Fibroblast of skin of abdomen (primary cell): ENCODE measurements at places on chromosomes 6 and 20.

DNA sequence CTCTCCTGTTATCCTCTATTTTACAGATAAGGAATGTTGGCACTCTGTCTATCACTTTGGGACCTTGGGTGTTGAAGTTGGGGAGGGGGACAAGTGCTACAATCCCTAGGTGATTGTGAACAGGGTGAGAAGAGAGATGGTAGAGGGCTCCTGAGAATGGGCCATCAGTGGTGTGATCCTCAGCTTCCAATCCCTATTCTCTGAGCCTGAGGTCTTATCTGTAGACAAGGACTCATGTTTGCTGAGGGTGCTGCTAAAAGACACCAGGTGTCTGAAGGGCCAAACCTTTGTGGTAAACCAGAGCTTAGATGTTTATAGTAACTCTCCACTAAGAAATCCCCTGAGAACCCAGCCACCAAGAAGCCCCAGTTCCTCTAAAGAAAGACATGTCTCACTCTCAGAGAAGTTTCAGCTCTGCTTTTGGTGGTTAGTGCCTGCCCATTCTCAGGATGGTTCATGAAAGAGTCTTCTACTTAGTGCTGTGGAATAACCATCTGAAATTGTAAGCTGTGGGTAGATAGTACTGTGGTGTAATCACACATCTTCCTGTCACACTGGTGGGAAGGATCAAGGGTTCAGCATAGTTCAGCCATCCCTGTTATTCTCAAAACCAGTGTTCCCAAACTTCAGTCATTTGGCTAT, 58.2 kb upstream of the IL20RA start:
- DNase-seq, result no peak

- no peak for DNase-seq
Measured at GRCh38 chr6:160368670-160369069, 20.5 kb downstream of the SLC22A3 start.

DNA sequence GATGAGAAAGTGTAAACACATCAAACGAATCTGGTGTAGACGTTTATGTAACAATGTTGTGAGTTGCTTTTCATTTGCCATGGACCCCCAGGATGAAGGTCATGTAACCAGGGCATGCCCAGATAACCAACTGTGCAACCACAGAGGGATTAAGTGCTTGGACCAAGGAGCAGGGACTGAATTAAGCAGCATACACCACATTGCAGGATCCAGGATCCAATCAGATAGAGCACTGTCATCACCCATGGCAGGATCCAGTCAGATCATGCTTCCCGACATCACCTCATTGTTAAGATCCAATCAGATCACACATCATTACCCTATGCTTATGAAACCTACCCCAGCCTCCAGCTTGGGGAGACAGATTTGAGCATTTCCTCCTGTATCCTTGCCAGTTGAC, 74.3 kb upstream of the RCAN2 start:
- no peak for DNase-seq

GRCh38 chr20:44495257-44495656, 19.6 kb downstream of the TTPAL start:
- peak; percentile 56 for DNase-seq

GRCh38 chr6:70663881-70664466, 3.7 kb upstream of the SMAP1 start:
- no peak for DNase-seq

DNA sequence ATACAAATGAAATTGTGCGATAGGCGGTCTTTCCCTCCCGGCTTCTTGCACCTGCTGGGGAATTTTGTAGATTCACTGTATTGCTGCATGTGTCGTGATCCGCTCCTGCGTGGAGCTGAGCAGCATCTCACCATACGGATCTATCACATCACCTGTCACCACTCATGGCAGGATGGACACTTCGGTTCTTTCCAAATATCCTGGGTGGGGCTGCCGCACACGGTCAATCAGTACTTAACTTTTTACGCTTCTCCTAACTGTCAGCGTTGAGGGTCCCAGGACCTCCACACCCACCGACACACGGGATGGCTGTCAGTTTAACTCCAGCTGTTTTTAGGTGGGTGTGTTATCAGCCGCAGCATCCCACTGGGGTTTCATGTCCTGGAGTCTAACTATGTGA, 19.2 kb downstream of the TAF4 start:
- DNase-seq, result no peak

- peak; percentile 50 for DNase-seq
Measured at GRCh38 chr6:27176523-27177484, 70.7 kb upstream of the PRSS16 start.
